ENCODE measurements at places on chromosomes 12 and 14. TPM values are rescaled to one million over a fixed set of nuclear protein-coding genes. Genes with fewer than 3 reads are reported as not detected.

GRCh38 chr14:54805445-54806322 lies 96.9 kb downstream of the GCH1 start:
- H3K27me3 ChIP-seq: no peaks in the 10 kb centered on the region
- H3K27ac ChIP-seq: no peak overlapping the region
- peak overlapping the region; percentile 37 for H3K4me3 ChIP-seq

Gene AQP6
- total RNA-seq: not detected

DNA sequence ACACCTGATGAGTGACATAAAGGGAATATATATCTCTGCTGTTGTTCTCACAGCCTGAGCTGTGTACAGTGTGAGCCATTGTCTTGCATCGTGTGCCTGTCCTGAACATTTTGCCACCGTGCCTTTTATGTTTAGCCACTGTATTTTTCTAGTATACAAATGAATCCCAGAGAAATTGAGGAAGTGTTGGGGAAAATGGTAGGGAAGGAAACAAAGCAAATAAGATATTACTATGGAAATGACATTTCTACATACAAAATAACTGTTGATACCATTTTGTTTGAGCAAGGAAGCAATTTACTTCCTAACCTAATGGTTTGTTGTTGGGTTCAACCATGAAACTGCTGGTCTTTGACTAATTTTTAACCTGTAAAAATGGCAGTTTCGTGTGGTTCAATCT lies 5.5 kb downstream of the PSMA6 start:
- no peak overlapping the region for H3K27ac ChIP-seq
- no peaks in the 10 kb centered on the region for H3K36me3 ChIP-seq
- H3K4me1 ChIP-seq: peaks cover 11% of the 10 kb centered on the region
- H3K4me3 ChIP-seq: no peak overlapping the region
- DNase-seq: no peak
- no peaks in the 10 kb centered on the region for H3K27me3 ChIP-seq

- peak; percentile 94 for DNase-seq
- no peak overlapping the region for H3K4me3 ChIP-seq
- H3K36me3 ChIP-seq: no peaks in the 10 kb centered on the region
These were observed 56.2 kb downstream of the SSPN start for GRCh38 chr12:26251600-26251999.

Gene DDIT3
- 45.1 TPM for total RNA-seq

DNA sequence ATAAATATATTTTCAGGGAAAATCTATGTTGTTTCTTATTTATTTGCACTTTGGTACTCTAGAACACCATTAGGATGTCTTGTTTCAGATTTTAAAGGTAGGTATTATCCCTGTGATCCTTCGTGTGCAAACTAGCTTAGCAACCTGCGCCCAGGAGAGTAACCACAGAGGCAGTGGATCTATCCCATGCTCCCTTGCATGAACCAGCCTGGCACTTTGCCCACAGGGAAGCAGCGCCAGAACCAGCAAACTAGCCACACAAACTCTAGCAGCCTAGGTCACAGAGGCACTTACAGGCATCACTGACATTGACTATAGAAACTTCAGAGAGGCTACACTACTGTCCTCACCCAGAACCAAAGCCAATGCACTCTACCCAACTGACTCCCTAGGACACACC lies 76.1 kb downstream of the TSHR start:
- no peak overlapping the region for H3K4me3 ChIP-seq
- DNase-seq: no peak
- H3K36me3 ChIP-seq: no peaks in the 10 kb centered on the region
- no peaks in the 10 kb centered on the region for H3K4me1 ChIP-seq
- H3K27ac ChIP-seq: no peak overlapping the region

All from astrocyte (in vitro differentiated cells and primary cell).